PC-9 (cell line): ENCODE measurements at places on chromosomes 16 and 17. TPM values are rescaled to one million over a fixed set of nuclear protein-coding genes. Genes with fewer than 3 reads are reported as not detected.

Gene C1QTNF1
- total RNA-seq, result 3.4 and 3.9 TPM in 2 replicates

Gene TTYH2
- 1.5 and 2.9 TPM in 2 replicates for total RNA-seq

Gene SLC16A11
- total RNA-seq, result not detected in 2 replicates

Gene FBF1
- total RNA-seq, result 22.5 and 28.7 TPM in 2 replicates

Gene AATF
- total RNA-seq, result 71.4 and 79.6 TPM in 2 replicates

Gene CSH2
- total RNA-seq, result not detected in 2 replicates

Gene XYLT1
- total RNA-seq, result 1.3 and 1.7 TPM in 2 replicates

Gene HBQ1
- total RNA-seq, result not detected in 2 replicates

Gene ACAP1
- 10.9 and 28.5 TPM in 2 replicates for total RNA-seq

Gene ETV4
- total RNA-seq, result 61.9 and 84.2 TPM in 2 replicates

Gene HS3ST4
- total RNA-seq, result not detected in 2 replicates

Gene GNAO1
- 2.8 and 3.9 TPM in 2 replicates for total RNA-seq

Gene KRT33A
- not detected in 2 replicates for total RNA-seq

Gene ADORA2B
- 32.6 and 42.7 TPM in 2 replicates for total RNA-seq
